ENCODE measurements at places on chromosomes 11 and 22.

GRCh38 chr11:33478111-33478573, 221.0 kb downstream of the HIPK3 start:
- DNase-seq = no peak

GRCh38 chr22:43412808-43413795, 1.3 kb downstream of the MPPED1 start:
- no peak for DNase-seq

DNA sequence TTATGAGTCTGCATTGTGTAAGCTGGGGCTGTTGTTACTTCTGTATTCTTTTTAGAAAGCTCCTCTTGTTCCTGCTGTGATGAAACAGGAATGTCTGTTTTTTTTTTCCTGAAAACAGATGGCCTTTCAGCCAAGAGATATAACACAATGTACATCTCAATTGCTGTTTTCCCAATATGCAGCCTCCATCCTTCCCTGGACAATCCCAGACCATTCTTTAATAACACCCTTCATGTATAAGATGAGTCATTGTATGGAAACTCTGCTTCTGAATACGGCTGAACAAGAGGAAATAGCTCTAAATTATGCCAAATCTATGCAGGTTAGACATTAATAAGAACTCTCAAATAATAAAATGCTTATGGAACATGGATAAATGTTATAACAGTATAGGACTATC, 60.2 kb upstream of the LRRC4C start:
- DNase-seq = peak; percentile 63

GRCh38 chr11:44915621-44916020, 35.1 kb downstream of the TP53I11 start:
- no peak for DNase-seq

GRCh38 chr11:126176853-126177470, 34.5 kb downstream of the RPUSD4 start:
- DNase-seq = no peak

DNA sequence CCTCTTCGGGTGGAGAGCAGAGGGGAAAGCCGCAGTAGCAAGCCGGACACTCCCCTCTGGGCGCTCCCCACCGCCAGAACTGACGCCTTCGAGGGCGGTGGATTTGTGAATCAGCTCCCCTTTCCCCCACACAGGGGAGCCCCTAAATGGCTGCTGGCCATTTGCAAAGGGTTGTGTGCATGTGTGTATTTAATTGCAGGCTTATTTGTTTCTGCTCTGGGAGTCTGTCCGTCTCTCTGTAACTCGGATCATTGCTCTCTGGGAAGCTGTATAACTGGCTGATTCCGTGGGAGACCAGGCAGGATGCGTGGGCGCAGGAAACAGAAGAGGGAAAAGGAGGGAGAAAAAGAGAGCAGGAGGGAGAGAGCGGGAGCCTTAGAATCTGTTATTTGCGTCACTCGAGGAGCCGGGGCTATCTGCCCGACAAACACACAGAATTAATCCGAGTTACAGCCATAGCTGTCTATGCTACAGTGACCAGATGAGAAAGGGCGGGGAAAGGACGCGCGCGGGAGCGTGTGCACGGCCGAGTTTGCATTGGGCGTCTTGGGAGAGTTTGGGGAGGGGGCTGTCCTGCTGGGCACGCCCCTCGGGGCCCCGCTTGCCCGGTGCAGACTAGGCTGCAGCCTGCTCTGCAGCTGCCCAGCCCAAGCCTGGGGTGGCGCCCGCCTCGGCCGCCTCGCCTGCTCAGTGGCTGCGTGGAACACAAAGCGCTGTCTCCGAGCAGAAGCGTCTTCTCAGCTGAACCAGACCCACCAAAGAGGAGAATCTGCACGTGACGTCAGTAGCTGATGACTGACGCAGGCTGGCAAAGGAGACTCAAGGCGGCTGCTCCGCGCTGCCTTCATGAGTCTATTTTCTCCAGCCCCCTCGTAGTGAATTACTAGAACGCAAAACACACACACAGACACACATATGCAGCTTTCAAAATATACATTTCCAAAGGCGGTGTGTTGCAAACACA, 105.3 kb upstream of the HSD17B12 start:
- DNase-seq = peak; percentile 67

GRCh38 chr11:93512073-93512475, 31.1 kb downstream of the SMCO4 start:
- no peak for DNase-seq

DNA sequence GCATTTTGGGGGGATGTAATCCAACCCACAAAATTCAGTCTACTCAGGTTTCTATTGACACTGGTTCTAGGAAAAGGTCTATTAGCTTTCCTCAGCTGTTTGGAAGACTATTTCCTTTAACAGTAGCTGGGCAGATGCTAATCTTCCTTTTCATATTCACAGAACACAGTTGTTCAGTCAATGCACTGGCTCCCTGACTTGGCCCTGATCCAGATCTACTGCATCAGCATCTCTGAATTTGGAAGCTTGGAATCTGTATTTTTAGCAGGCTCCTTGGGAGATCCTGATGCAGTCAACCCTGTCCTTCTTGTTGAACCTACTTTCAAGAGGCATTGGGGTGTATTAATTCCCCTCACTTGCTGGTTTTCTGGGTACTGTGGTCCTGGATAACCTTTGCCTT, 6.3 kb downstream of the HTATIP2 start:
- DNase-seq = no peak

DNA sequence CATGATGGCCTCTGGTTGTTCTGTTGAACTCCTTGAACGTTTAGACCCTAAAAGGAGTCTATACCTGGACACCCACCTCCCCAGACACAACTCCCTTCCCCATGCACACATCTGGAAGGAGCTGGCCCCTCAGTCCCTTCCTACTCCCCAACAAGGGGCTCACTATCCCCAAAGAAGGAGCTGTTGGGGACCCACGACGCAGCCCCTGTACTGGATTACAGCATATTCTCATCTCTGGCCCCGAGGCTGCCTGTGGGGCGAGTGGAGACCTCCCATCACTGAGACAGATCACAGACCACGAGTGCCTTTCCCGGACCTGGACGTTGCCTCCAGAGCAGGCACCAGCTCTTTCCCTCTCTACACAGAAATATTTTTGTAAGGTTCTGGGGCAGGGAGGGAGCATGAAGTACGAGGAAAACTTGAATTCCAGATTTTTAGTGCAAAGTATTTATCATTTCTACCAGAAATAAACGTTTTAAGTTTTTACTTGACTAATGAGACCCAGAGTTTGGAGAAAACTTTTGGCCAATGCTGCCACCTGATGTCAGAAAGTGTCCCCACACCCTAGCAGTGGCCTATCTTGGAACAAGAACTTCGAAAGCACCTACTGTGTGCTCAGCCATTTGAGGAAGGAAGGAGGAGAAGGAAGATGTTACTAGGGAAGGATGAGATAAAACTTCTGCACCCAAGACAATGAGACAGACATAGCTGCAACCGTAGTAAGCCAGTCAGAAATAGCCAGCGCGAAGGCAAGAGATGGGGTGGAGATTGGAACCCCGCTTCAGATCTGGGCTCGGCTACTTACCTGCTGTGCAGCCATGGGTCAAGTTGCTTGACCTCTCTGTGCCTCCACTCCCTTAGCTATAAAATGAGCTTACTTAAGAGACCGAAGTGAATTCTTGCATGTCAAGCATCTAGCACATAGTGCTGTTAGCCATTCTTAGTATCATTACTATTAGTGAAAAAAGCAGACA, 10.2 kb upstream of the POU2F3 start:
- peak; percentile 20 for DNase-seq

DNA sequence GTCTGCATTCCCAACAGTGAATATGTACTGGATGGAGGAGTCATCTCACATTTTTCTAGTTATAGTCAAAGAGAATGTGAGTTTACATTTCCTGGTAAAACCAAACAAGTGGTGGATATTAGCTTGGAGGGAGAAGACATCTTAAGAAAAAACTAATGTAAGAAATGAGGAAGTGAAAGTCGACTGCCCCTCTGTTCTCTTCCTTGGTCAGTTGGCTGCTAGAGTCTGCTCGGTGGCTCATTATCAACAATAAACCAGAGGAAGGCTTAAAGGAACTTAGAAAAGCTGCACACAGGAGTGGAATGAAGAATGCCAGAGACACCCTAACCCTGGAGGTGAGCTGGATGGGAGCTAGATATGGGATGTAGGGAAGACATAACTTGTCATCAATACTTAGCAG, 5.8 kb downstream of the SLC22A9 start:
- no peak for DNase-seq

DNA sequence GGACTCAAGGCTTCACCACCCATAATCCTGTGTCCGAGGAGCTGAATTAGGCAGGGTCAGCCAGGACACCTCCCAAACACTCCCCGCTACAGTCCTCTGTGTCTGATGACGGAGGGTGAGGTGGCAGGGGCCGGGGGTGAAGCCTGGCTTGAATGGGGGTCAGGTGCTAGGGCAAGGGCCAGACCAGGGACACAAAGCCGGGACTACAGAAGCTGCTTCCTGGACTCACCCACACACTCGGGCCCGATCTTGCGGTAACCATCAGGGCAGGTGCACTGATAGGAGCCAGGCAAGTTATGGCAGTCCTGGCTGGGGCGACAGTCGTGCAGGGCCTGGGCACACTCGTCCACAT, 2.3 kb downstream of the EFEMP2 start:
- no peak for DNase-seq

DNA sequence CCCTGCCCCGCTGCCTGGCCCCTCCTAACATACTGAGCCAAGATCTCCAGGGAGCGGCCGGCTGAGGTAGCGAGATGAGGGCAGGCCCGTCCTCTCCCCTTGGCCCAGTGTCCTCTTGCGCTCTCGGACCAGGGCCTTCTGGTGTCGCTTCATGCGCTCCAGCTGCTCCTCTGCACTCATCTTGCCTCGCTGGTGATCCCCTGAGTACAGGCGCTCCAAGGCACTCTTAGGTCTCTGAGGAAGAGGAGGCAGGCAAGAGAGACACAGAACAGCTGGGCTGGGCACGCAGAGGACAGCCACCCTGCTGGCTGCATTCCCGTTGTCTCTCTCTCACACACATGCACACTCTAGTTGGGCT, 50.6 kb downstream of the C11orf58 start:
- DNase-seq = no peak

DNA sequence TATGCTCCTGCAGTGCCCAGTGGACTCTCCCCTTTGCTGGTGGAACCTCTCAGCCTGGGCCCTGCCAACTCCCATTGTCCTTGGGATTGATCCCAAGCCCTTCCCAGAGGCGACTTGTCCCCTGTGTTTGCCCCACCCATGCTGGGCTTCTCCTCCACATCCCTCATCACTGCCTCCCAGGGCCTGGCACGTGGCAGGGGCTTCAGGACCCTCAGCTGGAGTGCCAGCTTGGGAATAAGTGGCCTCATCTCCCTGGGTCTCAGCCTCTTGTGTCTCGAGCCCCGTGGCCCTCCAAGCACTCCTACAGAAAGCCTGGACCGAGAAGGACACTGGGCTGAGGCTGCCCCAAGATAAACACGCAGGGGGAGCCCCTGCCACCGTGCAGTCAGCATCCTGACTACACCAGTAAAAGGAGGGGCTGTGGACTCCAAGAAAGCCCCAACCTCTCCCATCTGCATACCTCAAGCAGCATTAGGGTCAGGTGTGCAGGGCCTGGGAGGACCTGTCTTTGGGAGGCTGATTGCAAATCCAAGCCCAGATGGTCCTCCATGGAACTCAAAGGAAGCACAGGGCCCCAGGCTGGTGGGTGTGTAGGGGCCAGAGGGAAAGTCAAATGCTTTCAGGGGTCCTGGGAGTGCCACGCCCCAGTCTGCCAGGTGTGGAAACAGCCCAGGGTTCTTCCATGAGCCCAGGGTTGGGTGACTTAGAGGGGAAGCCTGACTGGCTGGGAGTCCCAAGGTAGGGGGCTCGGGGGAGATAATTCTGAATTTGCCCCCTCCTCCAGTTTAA, 9.5 kb upstream of the GNAZ start:
- DNase-seq = no peak

GRCh38 chr11:85759915-85760314, 51.0 kb downstream of the SYTL2 start:
- peak; percentile 92 for DNase-seq

GRCh38 chr22:32922186-32922585, 120.7 kb downstream of the TIMP3 start:
- DNase-seq = no peak

GRCh38 chr11:108369064-108369463, 98.3 kb downstream of the C11orf65 start:
- DNase-seq = no peak

DNA sequence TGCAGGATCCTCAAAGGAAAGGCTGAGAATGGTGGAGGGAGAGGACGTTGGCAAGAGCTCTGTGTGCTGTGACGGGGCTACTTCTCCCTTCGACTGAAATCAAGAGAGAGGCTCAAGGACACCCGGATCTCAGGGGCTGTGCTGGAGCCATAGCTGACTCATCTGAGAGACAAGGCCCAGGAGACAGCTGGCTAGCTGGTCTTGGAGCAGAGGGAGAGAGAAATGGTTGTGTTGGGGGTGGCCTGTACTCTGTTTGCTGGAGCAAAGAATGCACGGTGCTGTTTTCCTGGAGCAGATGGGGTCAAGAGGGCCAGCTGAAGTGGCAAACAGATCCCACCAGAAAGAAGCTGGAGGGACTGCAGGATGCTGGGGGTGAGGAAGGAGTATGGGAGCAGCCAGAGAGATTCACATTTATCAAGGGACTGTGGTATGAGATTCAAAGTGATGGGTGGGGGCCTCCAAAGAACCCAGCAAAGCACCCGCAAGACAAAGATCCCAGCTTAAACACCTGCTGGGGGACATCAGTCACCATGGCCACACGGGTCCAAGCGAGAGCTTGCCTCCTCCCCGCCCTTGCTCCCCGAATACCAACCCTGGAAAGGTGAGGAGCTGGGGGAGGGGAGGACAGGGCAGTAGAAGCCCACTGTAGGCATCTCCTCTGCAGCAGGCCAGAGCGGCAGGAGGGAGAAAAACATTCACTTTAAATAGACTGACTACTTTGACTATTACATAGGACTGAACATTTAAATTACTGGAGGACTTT, 40.8 kb downstream of the MAP6 start:
- peak; percentile 60 for DNase-seq

DNA sequence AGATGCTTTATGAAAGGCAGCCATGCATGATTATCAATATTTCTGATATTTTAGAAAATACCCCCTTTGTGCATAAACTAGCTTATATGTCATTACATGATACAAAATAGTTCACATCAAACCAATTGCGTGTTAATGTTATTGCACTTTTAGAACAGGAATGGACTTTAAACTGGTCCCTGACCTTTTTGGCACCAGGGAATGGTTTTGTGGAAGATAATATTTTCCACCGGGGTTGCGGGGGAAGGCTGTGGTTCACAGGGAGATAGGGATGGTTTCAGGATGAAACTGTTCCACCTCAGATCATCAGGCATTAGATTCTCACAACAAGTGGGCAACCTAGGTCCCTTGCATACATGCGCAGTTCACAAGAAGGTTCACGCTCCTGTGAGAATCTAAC, 16.5 kb upstream of the LGR4 start:
- DNase-seq = no peak
